GM12878 (cell line): ENCODE measurements at places on chromosomes 16 and 17.
A peak's percentile ranks its signal among the peaks of the same experiment; 100 is the strongest.

DNA sequence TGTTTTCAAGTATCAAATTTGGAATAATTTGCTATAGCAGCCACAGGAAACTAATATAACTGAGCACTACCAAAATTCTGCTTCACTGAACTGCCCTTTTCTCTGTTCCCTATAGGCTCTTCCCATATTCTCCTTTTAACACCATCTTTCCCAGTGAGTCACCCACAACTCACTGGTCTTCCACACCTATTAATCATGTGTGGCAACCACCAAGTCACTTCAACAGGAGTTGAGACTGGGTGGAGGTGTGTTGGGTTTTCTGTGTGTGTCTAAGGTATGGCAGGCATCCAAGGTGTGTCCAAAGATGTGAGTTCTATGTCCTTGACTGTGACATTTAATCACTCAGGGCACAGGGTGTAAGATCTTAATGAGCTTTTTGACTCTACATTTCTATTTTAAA lies 610.0 kb upstream of the CDH11 start:
- no peak for DNase-seq

DNA sequence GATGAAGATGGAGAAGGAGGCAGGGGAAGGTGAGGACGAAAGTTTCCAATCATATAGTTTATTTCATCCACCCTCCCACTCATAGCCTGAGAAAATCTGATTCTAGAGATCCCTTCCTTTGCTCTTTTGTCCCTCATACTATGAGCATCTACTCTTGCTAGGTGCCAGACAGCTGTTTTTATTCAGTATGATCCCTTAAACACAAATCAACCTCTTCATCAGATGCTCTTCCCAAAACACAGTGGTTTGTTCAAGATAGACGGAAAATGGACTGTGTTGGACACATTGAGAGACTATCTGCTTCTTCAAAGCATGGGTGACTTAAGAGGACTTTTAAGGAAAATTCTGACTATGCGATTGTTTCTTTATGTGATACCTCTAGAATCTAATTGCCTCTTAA lies 49.4 kb upstream of the XYLT1 start:
- no peak for DNase-seq

- peak; percentile 60 for DNase-seq
These were observed 264.2 kb downstream of the SEC14L1 start for GRCh38 chr17:77404812-77405581.

- DNase-seq, result no peak
These were observed 8.9 kb upstream of the ULK2 start for GRCh38 chr17:19876529-19877161.

GRCh38 chr16:10333321-10334032 lies 52.4 kb upstream of the ATF7IP2 start:
- DNase-seq, result no peak

DNA sequence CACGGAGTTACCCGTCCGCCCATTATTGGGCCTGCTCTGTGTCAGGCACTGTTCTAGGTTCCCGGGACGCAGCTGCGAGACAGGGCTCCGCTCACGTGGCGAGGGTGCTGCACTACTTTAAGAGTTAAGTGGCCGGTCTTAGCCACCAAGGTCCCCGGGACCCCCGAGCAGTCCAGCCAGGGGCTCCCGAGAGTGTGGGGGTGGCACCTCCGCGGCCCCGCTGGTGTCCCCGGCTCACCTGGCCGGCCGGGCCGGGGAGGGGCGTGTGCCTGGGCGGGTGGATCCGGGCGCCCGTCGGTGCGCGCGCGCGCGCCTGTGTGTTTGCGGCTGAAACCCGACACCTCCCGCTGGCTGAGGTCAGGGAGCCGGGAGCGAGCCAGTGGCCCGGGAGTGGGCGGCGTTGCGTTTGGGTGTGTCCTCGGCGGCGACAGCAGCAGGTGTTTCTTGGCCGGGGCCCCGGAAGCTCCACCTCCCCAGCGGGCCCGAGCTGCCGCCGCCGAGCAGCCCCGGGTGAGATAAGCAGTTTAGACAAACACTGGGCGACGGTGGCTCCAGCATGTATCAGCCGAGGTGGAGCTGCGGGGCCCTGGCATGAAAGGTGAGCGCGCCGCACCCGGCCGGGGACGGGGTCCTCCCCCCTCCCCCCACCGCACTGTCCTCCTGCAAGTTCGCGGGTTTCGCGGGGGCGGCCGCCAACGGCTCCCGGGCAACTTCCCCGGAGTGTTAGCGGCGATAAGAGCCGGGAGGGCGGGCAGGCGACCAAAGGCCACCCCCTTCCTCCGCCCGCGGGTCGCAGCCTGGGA lies at the start of gene GSE1:
TSS of gene GSE1 (plus strand) at position 522 of the 803 bp plus-strand sequence. CDS start at position 592, 70 bp downstream.
- DNase-seq, result peak; percentile 57

- peak; percentile 26 for DNase-seq
These were observed 18.6 kb downstream of the CD300LB start for GRCh38 chr17:74512624-74513091.

- DNase-seq, result no peak
These were observed 42.9 kb upstream of the IRF8 start for GRCh38 chr16:85856079-85856478.

DNA sequence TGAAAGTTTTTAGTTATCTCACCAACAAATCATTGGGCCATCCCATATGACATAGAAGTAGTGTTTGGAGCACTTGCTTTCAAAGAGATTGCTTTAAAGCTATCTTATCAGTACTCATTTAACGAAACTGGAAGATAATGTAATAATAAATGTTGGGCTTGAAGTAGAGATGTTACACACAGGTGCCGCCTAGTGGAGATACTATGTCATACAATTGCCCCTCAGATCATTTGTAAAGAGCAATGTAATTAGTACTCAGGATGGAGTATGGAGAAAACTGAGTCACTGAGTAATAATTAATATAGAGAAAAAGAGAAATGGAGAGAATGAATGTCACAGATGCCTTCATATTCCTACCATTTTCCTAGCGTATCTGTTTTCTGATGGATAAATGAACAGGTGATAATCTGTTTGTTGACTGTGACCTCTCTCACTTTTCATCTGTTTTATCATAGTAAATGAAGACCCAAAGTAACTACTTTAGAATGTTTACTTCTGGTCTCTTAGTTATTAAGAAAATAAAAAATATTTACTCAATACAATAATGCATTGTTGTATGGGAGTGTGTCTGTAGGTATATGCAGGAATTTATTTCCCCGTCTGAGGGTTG lies 80.4 kb downstream of the EFCAB5 start:
- no peak for DNase-seq

GRCh38 chr17:41178341-41178740 lies 320 bp upstream of the KRTAP4-2 start:
- DNase-seq, result no peak

DNA sequence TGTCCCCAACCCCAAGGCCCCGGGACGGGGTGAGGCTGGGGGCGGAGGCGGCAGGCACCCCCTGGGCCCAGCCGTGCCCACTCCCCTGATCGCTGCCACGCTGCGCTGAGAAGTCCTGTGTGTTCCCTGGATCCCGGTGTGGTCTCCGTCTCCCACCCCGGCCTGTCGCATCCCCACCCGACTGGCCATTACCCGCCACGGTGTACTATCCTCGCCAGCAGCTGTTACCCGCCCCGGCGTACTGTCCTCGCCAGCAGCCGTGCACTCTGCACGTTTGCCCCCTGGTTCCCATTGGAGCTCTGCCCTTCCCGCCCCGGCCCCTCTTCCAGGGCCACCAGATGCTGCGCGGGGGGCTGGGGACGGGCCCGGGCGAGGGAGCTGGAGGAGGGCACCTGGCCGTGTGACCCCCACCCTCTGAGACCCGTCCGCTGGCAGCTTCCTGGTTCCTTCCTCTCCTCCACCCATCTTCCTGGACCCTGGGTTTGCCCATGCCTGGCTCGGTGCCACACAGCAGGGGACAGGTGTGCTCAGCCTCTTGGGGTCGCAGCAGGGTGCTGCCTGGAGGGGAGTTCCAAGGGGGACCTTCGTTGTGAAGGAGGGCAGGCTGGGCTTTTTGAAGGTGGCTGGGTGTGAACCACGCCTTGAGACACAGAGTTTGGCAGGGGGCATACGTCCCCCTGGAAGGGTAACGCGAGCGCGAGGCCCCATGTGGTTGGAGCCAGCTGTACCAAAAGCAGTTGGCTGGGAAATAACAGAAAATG lies 19.7 kb downstream of the BAHCC1 start:
- no peak for DNase-seq

- no peak for DNase-seq
These were observed 228.9 kb upstream of the FOXF1 start for GRCh38 chr16:86281421-86281820.

DNA sequence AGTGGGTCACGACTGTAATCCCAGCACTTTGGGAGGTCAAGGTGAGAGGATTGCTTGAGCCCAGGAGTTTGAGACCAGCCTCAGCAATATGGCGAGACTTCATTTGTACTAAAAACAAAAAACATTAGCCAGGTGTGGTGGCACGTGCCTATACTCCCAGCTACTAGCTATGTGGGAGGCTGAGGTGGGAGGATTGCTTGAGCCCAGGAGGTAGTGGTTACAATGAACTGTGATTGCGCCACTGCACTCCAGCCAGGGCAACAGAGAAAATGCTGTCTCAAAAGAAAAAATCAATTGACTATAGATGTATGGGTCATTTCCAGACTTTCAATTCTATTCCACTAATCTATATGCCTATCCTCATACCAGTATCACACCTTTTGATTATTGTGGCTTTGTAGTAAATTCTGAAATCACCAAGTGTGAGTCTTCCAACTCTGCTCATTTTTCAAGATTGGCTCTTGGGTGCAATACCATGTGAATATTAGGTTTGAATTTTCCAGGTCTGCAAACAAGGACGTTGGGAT lies 27.2 kb upstream of the CEP20 start:
- no peak for DNase-seq

DNA sequence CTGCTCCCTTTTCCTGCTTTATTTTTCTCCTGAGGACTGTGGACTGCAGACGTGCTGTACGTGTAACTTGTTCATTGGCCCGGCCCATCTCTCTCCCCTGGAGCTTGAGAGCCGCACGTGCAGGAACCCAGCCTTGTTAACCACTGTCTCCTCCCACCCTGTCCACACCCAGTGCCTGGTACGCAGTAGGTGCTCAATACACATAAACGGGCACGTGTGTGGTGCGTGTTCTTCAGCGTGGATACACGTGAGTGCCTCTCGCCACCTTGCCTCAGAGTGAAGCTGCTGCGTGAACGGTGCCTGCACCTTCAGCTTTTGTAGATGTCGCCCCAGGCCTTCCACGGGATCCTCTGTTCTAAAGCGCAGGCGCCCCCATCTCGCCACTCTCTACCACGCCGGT lies 96.3 kb upstream of the CHMP6 start:
- DNase-seq, result no peak

DNA sequence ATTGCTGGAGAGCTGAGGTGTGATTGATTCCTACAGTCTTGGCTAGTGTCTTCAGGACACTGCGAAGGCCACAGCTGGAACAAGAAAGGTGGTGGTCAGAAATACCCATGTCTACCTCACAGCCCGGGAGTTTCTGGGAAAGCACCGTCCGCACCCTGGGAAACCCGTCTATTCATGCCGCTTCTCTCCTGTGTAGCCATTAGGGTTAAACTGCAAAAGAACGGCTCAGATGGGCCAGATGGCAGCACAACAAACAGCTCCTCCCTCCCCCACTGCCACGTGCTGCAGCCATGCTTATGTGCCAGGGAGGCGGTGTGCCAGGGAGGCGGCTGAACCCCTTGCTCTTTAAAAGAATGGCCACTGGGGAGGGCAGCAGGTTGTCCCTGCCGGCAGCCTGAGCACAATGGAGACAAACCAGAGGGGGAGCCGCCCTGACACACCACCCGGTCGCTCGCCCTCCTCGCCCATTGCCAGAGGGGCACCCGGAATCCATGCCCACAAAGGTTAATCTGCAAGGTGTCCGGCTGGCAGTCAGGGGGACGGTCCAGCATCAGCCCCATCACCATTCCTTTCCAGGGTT lies 65.2 kb downstream of the CYTH1 start:
- DNase-seq, result no peak

DNA sequence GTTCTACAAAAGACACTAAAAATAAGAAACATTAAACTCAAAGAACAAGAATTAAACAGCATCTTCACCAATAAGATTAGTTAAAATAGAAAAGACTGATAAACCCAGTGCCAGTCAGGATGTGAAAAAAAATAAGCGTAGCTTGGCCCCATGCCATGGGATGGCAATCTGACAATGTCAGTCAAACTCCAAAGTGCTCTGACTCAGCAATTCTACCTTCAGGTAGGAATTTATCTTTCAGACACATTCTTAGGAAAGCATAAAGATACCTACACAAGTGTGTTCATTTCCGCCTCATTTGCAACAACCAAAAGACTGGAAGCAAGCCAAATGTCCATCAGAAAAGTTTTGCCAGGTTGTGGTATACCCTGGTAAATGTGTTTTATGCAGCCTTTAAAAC lies 9.1 kb upstream of the MPO start:
- no peak for DNase-seq

DNA sequence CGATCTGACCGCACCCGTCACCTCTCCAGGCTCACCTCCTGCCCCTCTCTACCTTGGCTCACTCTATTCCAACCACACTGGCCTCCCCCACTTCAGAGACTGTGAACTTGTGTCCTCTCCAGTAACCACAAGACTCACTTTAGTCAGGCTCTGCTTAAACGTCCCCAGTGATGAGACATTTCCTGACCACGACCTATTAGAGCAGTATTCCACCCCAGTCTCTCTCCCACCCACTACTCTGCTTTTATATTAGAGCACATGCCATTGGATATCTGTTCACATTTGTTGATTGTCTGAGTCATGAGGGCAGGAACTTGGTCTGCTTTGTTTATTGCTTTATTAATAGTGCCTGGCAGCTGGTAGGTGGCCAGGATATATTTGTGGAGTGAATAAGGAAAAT lies 20.1 kb downstream of the COX11 start:
- no peak for DNase-seq

DNA sequence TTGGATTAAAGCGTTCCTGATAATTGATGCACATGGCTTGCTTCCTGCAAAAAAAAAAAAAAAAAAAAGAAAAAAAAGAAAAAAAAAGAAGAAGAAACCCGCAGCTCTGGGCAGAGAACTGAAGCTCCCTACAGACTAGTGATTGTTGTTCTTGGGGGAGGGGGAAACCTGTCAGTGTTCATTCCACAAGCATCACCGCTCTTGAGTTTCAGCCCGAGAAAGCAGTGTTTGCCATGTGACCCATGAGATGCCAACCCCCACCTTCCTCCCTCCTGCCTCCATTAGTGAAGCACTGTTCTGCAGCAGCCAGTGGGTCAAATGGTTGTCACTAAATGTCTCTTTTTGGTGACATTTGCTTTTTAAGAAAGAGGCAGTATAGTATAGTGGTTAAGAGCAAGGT lies 1.7 kb downstream of the USP43 start:
- DNase-seq, result no peak

GRCh38 chr17:47907932-47908562 lies 12.0 kb downstream of the SP2 start:
- no peak for DNase-seq
